ENCODE measurements at places on chromosomes 7 and 10.
A peak's percentile ranks its signal among the peaks of the same experiment; 100 is the strongest.

DNA sequence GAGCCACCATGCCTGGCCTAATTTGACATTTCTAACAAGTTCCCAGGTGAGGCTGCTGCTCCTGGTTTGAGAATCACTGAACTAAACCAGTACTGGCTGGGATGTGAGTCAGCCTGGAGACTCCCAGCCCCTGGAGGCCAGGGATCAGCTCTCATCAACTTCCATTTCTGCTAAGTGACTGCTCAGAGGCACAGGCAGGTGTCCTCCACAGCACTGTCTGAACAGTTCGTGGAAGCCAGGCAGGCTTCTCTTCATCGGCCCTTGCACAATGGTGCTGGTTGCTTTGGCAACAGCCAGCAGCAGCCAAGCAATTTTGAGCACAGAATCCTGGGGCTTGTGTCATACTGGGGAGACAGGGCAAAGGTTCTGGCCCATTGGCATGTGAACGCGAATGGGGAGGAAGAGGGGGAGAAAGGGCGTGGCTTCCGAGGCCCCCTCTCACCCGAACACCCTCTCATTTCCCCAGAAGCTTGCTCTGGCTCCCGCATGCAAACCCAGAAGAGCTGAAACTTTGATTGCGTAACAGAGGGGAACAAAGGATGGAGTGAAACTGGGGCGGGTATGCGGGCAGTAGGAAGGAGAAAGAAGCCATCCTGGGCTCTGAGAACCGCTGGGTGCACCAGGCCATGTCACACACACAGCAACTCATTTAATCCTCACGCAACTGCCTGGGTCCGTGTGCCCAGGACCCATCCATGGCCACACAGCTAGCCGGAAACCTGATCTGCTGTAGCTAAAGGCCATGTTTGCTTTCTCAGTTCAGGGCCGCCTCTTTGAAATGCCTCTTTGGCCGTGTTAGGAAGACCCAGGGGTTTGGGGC, 9.0 kb upstream of the POR start:
- DNase-seq: peak; percentile 84

- peak; percentile 76 for DNase-seq
These were observed 879.5 kb downstream of the SORCS1 start for GRCh38 chr10:106284802-106285587.

GRCh38 chr10:70232155-70232858, 922 bp downstream of the PPA1 start:
- DNase-seq: peak; percentile 57

- DNase-seq: peak; percentile 72
These were observed 177.6 kb upstream of the NAMPT start for GRCh38 chr7:106462365-106462859.

DNA sequence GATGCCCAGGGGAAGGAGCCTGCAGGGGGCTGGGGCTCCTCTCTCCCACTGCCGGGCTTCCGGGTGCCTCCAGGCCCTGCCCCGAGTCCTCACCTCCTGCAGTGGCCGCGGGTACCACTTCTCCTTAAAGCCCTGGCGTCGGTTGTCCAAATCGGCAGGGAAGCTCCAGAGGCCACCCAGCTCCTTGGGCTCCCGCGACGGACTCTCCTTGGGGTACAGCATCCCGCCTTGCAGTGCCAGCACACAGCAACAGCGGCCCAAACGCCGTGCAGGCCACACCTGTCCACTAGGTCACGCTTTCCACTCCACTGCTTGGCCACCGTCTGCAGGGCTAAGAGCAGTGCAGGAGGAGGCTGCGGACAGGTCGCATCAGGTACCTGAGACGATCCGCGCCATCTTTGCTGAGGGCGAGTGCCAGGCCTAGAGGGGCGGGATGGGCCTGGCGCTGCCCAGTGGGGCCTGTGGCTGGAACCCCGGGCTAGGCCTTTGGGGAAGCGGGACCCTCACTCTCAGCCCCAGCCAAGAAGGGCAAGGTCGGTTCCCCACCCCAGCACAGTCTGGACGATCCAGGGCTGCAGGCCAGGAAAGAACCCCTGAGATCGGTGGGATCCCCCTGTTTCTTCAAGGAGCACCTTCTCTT, 47.7 kb upstream of the ZNF479 start:
- DNase-seq: no peak

DNA sequence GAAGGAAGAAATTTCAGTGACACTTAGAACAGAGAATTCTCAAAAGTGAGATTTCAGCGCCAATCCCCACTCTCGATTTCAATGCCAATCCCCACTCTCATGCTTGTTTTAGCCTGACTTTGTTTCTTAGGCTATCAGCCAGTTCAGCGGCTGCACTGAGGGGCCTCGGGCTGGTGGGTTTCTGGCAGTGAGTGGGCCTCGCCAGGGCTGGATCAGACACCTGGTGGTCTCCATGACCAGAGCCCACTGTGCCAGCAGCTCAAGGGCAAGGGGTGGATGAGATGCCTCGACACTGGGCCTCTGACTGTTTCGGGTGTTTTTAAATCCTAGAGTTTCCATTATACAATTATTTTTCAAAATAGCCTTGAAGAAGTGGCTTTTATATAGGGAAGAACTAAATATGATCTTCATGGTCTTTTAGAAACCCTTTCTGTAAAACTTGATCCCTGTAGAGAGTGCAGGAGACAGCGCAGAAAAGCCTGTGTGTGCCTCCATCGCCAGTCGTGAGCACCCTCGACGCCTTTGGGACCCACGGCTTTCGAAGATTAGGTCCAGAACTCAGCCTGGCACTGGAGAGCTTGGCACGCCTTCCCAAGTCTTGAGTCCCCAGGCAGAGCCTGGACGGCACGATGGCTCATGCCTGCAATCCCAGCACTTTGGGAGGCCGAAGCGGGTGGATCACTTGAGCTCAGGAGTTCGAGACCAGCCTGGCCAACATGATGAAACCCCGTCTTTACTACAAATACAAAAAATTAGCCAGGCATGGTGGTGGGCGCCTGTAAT, 76.2 kb downstream of the INPP5A start:
- no peak for DNase-seq

- DNase-seq: no peak
These were observed 11.1 kb downstream of the DPY19L1 start for GRCh38 chr7:35026150-35026549.

DNA sequence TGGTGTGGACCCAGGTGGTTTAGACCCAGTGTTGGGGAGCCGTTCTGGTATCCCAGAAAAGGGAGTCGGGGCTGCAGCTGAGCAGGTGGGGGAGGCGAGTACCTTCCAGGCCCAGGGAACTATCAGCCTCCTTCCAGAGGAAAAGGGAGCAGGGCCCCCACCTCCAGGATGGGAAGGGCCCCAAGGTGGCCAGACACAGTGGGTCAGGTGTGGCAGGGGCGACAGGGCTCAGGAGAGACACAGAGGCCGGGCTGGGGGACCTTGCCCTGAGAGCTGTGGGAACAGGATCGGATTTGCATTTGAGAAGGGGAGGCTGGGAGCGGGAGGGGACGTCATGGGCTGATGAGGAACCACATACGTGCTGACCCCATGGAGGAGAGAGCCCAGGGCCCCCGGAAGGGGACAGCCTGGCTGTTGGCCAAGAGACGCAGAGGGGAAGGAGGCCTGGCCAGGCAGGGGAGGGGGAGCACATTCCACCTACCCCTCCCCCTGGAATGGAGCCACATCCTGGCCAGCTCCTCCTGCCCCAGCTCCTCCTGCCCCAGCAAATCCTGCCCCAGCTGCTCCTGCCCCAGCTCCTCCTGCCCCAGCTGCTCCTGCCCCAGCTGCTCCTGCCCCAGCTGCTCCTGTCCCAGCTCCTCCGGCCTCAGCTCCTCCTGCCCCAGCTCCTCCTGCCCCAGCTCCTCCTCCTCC, 9.7 kb upstream of the TTYH3 start:
- peak; percentile 40 for DNase-seq

GRCh38 chr10:124165311-124165710, 71.9 kb upstream of the CHST15 start:
- DNase-seq: no peak

DNA sequence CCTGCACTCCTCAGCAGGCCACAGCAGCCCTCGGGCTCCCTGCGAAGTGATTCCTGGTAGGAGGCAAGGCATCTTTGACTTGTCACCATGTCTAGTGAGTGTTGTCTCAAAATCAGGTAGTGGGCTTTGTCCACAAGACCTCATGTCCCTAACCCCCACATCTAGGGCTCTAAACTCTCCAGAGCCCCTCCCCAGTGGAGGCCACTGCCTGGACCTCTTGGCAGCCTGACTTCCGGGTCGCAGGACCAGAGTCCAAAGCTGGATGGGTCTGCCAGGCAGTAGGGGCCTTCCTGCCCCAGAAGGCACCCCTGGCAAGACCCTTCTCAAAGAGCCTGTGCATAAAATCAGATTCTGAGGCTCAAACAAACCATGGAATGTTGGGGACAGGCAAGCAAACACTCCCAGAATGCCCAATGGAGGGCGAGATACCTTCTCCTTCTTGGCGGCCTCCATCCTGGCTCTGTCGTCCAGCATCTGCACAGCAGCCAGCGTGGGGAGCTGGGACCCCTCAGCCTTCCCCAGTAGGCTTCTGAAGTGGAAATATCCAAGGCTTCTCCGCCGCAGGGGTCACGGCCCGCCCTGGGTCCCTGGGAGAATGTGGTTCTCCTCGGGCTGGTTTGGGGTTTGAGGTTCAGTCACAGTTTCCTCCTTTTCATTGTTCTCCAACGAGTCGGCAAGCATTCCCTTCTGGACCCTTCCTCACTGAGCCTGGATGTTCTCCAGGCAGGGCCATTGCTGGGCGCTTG, 586 bp downstream of the GCK start:
- DNase-seq: no peak

DNA sequence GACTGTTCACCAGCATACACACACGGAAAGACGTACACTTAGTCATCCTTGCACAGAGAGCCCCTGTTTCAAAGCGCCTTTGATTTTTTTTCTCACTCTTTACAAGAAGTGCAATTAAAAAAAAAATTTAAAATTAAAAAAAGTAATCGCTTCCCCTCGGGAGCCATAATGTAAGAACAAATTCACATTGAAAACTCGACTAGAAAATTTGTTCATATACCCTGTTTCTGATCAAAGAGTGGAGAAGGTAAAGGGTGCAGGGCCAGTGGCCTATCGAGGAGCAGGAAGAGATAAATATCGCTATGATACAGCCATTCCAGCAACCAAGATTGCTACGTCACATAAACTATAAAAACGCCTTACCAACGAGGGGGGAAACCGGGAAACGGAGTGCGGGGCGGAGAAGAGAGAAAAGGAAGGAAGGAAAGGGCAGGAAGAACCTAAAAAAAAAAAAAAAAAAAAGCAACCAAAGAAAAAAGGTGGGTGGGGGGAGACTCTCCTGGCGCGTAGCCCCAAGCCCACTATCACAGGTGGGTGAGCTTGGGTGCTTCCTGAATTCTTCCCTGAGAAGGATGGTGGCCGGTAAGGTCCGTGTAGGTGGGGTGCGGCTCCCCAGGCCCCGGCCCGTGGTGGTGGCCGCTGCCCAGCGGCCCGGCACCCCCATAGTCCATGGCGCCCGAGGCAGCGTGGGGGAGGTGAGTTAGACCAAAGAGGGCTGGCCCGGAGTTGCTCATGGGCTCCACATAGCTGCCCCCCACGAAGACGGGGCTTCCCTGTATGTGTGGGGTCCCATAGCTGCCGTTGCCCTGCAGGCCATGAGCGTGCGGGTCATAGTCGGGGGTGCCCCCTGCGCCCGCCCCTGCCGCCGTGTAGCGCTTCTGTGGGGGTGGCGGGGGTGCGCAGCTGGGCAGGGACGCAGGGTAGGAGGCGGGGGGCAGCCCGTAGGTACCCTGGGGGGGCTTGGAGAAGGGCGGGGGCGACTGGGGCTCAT, 5.2 kb upstream of the HOXA2 start:
- no peak for DNase-seq

GRCh38 chr7:67940400-67940799, 943.8 kb downstream of the TYW1 start:
- DNase-seq: no peak

DNA sequence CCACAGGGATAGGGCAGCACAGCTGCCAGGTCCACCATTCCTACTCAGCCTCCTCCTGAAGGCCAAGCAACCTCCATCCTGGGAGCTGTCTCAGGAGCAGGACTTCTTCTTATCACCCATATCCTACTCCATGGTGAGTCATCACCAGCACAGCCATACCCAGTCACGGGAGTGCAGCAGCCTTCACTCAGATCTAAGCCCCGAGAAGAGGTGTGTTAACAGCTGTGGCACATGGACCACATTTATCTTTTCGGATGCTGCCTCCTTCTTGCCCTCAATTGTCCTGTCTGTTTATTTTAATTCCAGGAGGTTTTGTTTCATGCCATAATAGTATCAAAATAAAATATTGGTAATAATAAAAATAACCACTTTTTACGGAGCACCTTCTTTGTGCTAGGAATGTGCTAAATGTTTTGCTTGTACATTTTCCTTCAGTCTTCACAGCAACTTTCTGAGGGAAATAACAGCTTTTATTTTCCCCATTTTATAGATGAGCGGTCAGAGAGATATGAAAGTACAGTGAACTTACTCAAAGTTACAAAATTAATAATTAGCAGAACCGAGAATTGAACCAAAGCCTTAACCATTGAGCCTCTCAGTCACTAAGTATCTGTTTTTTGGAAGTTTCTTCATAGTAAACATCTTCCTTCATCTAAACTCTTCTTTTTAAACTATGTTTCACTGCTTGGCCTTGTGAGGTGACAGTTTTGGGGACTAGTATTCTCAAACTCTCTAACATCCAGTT, 2.5 kb upstream of the KEL start:
- DNase-seq: no peak

DNA sequence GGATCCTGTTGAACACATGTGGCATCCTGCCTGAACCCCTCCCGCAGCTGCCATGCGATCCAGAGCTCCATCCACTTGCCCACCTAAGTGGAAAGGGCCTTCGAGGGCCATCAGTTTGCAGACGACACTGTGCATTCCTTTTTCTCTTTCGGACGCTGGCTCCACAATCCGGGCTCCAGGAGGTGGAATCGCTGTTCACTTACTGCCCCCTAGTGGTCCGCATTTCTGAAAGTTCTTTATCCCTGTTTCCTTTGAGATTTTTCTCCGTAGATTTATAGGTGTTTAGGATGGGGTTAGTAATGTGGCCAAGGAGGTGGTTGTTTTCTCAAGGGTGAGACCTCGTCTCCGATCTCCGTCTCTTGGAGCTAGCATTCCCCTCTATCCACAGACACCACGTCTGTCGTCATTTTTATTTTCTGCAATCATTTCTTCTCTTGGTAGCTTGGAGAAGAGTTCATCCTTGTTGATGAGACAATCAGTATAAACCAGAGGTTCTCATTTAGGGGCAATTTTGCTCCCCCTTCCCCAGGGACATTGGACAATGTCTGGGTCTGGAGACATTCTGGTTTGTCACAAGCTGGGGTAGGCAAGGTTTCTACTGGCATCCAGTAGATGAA, 204.6 kb downstream of the ARHGAP21 start:
- DNase-seq: peak; percentile 80

- peak; percentile 32 for DNase-seq
These were observed 75.8 kb downstream of the JAZF1 start for GRCh38 chr7:28104811-28105210.

- DNase-seq: peak; percentile 83
These were observed 441 bp downstream of the BMI1 start for GRCh38 chr10:22321156-22321923.
